ENCODE measurements at places on chromosomes 5 and 9.
A peak's percentile ranks its signal among the peaks of the same experiment; 100 is the strongest.

- DNase-seq = no peak
These were observed 265.9 kb downstream of the ICE1 start for GRCh38 chr5:5688194-5688924.

- no peak for DNase-seq
These were observed 1.7 kb downstream of the INPP5E start for GRCh38 chr9:136437839-136438547.

GRCh38 chr9:124758061-124758460, 13.1 kb downstream of the NR6A1 start:
- no peak for DNase-seq

- no peak for DNase-seq
These were observed 27.2 kb downstream of the MAML1 start for GRCh38 chr5:179759581-179760551.

- DNase-seq = no peak
These were observed 148.5 kb downstream of the SGCD start for GRCh38 chr5:156475182-156476157.

DNA sequence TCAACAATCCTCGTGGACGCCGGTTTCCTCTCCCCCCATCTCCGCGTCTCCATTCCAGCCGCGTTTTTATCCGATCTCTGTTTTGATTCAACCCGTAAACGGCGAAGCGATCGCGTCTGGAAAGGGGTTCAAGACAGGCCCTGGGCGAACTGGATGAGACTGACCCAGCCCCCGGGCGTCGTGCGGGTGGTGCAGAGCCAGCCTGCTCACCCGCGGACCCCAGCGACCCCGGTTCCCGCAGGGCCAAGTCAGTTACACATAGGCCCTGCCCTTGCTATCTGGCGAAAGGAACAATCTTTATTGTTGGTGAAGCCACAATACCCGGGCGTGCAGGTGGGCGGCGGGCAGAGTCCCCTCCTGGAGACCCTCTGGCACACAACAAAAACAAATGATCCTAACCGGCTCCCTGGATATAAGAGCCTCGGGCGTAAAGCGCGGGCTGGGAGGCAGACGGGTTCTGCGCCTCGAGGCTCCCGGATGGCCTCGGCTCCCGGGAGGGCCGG, 1.8 kb downstream of the TLX3 start:
- DNase-seq = peak; percentile 44

DNA sequence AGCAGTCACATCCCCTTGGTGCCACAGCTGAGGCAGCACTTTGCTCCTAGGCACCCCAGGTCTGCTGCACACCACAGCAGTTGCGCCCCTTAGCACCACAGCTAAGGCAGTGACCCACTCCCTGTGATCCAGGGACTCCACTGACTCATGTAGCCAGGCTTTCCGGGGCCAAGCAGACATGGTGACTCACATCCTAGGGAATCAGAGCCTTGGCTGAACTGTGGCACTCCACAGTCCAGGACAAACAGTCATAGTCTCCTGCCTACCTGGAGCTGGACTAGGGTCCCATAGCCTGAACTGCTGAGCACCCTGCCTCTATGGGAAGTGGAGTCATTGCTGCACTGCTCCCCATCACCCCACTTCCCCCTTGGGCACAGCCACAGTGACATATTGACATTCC, 338.7 kb downstream of the NPR3 start:
- DNase-seq = no peak

DNA sequence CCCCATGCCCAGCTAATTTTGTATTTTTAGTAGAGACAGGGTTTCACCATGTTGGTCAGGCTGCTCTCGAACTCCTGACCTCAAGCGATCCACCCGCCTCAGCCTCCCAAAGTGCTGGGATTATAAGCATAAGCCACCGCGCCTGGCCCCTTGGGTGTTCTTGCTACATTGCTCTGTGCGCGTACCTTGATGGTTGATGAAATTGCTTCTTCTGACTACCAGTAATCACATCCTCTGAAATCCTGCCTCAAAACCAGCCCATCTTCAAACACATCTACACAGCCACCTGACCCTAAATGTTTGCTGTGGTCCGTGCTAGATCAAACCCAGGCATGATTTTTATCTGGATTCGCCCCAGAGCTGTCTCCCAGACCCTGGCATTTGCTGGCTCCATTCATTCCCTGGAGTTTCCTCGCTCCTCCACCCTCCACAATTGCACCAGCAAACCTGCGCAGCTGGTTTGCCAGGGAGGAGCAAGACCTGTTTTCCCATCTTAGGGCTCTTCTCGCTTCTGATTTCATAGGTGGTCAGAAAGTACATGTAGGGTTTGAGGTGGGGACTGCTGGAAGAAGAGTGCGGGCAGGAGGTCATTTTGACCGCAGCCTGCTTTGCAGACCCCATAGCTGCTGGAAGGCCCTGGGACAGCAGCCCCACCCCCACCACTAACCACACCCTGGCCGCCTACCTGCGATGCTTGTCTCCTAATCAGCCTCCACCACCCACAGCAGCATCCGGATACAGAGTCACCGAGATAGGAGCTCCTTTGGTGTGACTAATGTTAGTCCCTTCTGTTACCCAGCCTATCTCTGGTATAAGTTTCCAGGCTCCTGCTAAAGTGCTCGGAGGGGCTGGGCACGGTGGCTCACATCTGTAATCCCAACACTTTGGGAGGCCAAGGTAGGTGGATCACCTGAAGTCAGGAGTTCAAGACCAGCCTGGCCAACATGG, 22.7 kb downstream of the SWI5 start:
- DNase-seq = no peak

DNA sequence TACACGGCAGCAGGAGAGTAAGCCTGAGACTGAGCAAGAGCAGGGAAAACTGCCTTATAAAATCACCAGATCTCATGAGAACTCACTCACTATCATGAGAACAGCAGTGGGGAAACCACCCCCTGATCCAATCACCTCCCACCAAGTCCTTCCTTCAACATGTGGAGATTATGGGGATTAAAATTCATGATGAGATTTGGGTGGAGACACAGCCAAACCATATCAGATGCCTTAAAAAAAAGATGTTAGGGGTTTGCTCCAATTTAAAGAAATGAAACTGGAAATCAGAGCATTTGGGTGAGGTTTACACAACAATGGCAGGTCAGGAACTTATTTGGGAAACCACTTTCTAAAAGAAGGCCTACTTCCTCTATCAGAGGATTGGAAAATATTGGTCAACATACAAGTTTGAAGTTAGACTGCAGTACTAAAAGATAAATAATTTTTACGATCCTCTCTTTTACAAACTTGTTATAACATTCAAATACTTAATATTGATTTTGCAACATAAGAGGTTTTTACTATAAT, 105.1 kb downstream of the FBN2 start:
- DNase-seq = no peak

GRCh38 chr9:134299883-134300282, 26.4 kb upstream of the RXRA start:
- DNase-seq = peak; percentile 82

DNA sequence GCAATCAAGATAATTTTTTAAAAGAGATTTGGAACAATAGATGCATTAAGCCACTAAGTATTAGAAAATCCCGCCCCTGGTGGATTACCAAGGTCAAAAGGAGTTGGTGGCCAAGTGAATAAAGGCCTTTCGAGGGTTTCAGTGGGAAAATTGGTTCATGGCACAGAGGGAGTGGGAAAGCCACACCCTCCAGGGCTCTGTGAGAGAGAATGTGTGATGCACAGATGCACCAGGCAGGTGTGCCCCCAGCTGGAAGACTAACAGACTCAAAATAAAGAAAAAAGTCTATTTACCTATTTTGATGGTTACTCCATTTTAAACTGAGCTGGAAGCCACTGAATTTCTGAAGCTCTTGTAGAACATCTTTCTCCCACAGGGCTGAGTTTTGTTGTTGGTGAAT, 278.0 kb downstream of the DRD1 start:
- no peak for DNase-seq

DNA sequence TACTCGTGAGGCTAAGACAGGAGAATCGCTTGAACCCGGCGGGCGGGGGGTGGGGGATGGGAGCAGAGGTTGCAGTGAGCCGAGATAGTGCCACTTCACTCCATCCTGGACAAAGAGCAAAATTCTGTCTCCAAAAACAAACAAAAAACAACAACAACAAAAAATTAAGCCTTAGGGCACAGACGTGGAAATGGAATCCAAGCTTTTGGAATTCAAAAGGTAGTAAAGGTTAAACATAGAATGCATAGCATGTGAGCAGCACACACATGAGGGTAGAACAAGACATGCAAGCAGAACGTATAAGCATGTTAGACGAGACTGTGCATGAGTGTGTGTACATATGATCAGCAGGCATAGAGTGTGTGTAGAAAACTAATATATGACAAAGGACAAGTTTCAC, 68.0 kb downstream of the PTBP3 start:
- DNase-seq = no peak

- no peak for DNase-seq
These were observed 81.8 kb upstream of the FAM120A start for GRCh38 chr9:93369686-93370085.

- DNase-seq = no peak
These were observed 106.3 kb upstream of the TRIM32 start for GRCh38 chr9:116580853-116581252.

DNA sequence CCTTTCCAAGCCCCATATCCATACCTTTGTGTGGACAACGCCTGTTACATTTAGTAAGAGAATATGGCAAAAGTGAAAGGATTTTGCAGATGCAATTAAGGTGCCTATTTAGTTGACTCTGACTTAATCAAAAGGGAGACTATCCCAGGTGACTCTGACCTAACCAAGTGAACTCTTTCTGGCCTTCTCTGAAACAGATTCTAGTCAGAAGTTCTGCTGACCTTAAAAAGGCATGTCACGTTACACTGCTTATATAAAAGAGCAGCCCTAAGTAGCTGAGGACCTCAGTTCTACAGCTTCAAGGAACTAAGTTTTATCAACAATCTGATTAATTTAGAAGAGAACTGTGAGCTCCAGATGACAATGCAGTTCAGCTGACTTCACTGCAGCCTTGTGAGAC, 5.7 kb upstream of the TICAM2 start:
- DNase-seq = no peak

GRCh38 chr5:73673161-73673591, 47.2 kb downstream of the ARHGEF28 start:
- DNase-seq = no peak

- no peak for DNase-seq
These were observed 155.1 kb upstream of the DMRT1 start for GRCh38 chr9:686321-686813.

DNA sequence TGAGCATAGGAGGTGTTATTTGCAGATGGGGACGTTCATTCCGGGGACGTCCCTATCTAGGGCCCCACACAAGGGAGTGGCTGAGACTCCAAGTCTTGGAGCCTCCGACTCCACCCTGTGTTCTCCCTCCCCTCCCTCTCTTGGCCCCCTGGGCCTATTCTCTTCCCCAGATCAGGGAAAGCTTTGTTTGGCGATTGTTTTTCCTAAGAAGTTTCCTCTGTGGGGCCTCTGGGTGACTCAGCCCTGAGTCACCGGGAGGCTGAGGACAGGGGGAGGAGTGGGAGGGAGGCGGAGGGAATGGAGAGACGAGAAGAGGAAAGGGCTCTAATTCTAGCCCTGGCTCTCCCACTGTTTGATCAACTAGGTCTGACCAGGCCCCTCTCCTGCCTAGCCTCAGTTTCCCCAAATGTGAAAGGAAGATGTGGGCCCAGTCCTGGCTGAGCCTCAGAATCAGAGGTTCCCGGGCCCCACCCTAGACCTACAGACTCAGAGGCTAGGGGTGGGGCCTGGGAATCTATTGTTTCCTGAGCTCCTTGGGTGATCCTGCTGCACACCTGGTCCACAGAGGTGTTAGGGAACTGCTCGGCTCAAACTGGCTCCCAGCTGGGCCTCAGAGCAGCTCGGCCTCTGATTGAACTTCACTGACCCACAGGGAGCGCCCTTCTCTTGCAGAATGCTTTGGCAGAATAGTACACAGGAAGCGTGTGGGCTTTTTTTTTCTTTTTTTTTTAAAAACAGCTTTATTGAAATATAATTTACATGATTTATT, 19.2 kb downstream of the GSN start:
- DNase-seq = peak; percentile 86

GRCh38 chr9:98536542-98537173, 172.1 kb downstream of the GABBR2 start:
- no peak for DNase-seq

DNA sequence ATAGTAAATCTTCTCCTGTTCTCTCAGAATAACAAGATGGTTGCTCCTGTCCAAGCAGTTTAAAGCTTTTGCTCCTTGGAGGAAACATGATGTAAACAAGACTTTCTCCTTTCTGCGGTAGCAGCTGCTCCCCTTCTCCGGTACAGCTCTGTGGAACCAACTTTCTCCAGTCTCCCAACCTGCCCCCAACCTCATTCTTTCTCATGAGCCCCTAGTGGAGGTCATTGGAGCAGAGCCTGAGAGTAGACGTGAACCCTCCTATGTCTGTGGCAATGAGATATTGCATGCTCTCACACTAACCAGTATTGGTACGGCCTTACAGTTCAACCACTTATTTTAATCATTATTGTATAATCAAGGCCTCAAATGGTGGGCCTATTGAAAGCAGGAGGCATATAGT, 483.8 kb upstream of the CDH10 start:
- no peak for DNase-seq

DNA sequence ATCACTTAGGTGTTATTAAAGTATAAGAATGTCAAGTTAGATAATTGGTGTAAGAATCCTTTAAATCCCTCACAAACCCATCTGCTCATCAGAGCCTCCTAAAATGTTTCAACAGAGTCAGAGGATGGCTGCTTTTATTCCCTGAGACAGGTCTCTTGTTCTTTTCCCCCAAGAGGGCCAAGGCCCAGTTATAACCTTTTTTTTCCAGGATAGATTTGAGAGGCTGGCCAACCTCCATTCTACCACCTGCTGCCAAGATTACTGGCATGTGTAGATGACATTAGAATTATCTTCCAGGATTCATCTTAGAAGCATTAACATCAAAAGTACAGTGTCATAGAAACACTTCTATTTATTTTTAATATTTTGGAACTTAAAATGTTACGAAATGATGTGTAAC, 305.1 kb downstream of the TRPM3 start:
- no peak for DNase-seq

DNA sequence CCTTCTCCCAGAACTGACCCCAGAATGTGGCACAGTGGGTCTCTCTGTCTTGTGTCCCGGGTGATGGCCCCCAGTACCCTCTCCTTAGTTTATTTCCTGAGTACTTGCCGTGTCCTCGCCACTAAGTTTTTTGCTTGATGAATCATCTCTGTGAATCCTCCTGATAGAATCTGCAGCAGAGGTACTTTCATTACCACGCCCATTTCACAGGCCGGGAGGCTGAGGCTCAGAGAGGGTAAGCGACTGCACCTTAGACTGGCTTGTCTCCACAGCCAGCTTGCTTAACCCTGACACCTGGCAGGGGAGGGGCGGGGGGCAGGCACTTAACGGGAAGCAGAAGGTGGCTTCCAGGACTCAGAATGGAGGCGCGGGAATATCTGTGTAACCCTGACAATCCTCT, 7.9 kb upstream of the IER5L start:
- no peak for DNase-seq

GRCh38 chr9:17166346-17166745, 31.5 kb downstream of the CNTLN start:
- DNase-seq = no peak

All from upper lobe of right lung (tissue), 1 donor.